ENCODE measurements at places on chromosomes 2 and 18.

GRCh38 chr18:5998166-5998881, 103.0 kb upstream of the TMEM200C start:
- DNase-seq: no peak

DNA sequence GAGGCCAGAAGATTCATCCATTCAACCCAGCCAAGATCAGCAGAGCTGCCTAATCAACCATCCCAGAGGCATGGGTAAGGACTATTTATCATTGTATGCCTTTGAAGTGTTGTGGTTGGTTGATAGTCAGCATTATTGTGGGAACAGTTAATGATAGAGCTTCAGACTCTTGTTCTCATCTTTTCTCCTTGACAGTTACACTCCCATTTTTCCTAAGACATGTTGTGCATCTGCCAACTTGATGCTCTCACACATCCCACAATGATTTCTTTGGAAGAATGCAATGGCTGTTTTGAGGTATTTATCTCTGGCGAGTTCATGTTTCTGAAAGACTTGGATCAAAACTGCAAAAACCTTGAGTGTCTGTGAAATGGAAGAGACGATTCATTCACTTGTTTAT, 55.4 kb downstream of the FASTKD2 start:
- no peak for DNase-seq

DNA sequence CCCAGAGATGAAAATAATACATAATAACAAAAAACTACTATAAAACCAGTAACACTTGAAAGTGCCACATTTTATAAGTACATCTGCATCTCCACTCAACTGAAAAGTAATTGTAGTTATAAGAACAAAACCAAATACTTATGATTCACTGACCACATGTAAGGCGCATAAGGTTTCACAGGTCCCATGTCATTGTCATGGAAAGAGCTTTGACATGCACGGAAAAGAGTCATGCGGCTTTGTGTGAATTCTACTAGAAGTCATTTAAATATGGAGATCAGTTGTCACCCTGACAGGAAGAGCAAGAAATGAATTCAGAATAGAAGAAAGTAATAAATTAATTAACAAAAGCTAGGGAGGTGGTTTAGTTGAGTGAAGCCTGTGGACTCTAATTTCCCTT, 459.1 kb downstream of the CDH2 start:
- no peak for DNase-seq

DNA sequence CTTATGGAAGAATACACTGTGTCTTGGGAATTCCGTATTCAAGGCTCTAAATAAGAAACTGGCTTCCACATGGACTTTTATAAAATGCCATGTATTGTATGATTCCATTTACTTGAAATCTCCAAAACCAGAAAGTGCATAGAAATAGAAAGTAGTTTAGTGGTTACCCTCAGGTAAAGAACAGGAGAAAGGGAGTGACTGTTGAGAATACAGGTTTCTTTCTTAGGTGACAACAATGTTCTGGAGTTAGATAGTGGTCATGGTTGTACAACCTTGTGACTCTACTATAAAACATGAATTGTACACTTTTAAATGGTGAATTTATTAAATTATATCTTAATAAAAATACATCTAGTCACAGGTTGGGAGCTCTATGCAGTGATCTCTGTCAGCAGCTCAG, 481.8 kb downstream of the SPAG16 start:
- no peak for DNase-seq

DNA sequence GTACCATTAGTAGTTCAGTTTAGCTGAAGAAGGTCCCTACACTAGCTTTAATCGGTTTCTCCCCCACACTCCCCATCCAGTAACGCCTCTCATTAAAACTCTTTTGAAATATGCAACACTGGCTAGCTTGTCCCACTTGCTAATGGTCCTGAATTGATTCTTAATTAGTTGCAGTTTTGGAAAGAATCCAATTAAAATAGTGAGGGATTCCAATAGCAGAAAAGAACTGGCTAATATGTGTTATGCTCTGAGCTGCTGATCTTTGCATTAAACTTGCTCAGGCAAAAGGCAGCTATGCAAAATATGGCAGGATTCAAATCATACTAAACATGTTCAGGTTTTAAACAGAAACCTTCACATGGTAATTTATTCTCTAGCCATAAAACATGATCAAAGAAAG, 252.5 kb upstream of the HNRNPA3 start:
- DNase-seq: no peak

GRCh38 chr2:86301711-86302202, 35.7 kb downstream of the REEP1 start:
- no peak for DNase-seq

DNA sequence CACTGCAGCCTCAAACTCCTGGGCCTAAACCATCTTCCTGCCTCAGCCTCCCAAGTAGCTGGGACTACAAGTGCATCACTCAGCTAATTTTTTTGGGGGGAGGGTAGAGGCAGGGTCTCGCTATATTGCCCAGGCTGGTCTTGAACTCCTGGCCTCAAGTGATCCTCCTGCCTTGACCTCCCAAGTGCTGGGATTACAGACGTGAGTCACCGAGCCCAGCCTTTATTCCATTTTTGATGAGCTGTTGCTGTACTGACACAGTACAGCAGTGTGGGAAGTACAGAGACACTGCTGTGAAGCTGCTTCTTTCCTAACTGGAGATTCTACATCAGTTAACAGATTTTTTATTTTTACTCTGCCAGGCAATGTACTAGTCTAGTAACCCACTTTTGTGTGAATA, 18.8 kb downstream of the PTRHD1 start:
- DNase-seq: no peak

GRCh38 chr2:113116100-113116958, 11.1 kb upstream of the IL1RN start:
- DNase-seq: no peak

DNA sequence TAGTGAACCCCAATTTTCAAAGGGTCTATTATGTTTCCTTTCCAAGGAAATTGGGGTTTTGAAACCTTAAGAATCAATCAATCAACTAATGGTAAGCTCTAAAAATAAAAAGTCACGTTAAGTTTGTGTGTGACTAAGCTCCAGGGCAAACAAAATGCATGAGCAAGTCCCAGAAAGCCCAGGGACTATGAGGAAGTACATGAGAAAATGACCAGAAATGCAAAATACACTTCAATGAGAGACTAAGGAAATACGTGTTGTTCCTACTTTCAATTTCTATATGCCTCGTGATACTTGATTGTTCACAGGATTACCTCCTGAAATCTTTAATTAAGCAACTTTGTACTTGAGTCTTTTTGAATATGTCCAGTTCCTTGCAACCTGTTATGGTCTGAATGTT, 684.4 kb upstream of the SYT4 start:
- no peak for DNase-seq

DNA sequence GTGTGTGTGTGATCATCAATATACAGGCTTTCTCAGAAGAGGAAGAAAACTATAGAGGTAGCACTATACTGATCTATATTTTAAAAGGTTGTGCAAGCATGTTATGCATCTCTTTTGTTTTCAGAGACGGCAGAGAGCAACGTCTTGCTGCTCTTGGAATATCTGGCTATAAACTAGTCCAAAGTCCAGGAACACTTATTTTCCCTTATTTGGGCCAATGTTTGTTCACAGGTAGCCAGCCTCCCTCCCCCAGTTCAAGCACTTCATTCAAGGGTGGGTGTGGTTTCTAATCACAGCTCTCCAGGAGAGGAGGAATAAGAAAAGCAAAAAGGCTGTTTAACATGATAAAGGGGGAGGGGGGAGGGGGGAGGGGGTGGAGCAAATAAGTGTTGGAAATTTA, 4.2 kb downstream of the FZD5 start:
- no peak for DNase-seq

- DNase-seq: no peak
Measured at GRCh38 chr18:24187049-24187448, 48.2 kb downstream of the CABYR start.

- no peak for DNase-seq
Measured at GRCh38 chr2:69582582-69583176, 60.9 kb downstream of the AAK1 start.

DNA sequence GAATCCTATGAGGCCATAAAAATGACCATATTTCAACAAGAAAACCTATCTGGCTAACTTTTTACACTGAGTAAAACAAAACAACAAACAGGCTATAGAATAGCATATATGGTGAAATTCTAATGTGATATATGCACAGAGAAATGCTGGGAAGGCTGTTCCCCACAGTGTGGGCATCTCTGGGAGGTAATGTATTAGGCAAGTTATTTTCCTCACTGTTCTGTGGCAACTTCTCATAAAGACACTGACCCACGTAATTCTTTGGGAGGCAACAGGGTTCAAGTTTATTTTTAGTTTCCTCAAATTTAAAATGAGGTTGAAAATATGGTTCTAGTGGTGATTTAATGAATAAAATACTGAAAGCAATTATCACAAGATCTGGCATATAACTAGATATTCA, 46.7 kb downstream of the RNU4ATAC start:
- DNase-seq: no peak

DNA sequence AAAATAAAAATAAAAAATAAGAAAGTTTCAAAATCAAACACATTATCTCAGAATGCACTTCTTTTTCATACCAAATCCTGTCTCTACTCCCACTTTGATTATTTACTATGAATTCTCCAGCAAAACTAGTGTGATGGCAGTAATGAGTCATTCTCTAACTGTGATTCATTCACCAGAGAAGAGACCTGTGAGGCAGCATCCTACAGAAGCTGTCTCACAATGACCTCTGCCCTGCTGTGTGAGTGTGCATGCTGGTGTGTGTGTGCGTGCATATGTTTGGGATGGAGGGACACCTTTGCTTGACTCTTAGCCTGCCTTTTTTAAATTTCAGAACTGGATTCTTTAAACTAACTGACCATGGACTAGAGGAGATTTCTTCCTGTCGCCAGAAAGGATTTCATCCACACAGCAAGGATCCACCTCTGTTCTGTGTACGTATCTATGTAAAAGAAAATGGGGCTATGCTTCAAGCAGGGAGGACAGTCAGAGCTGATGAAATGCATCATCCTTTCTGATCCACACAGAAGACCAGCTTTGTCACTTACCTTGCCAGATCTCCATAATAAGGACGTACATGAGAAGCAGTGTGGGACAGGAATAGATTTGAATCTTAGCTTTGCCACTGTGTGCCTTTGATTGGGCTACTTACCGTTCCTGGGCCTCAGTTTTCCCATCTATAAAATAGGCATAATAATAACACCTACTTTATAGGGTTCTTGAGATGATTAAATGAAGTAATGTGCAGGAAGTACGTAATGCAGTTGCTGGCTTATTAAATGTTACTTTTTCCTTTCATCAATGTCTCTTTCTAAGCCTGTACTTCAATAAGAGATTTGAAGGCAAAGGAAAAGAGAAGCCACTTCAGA, 31.2 kb downstream of the STAMBP start:
- peak; percentile 37 for DNase-seq

- DNase-seq: no peak
Measured at GRCh38 chr2:136495636-136496035, 269.7 kb upstream of the THSD7B start.

GRCh38 chr2:38185012-38185491, 109.1 kb upstream of the CYP1B1 start:
- no peak for DNase-seq
